Left ventricle myocardium inferior (tissue), 1 donor: ENCODE measurements at places on chromosomes 1 and 21.

- DNase-seq, result peak; percentile 22
These were observed 98.1 kb downstream of the ADSS2 start for GRCh38 chr1:244353551-244354091.

DNA sequence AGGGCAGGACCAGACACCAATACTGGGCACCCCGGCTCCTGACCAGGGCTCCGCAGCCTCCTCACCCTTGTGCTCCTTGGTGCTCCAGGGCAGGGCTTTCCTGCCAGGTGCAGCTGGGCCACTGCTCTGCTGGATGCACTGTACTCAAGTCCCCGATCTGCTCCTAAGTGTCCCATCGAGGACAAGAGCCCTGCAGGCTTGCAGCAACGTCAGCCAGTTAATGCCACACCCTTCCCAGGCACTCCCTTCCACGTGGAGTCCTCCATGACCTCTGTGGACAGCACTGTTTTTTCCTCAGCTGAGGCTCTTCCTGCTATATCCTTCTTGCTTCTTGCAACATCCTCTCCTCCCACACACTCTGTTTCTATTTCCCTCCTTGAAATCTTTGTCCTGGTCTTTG, 94.0 kb upstream of the NGF start:
- no peak for DNase-seq

GRCh38 chr1:24111262-24111995, 506 bp downstream of the MYOM3 start:
- DNase-seq, result peak; percentile 43

- DNase-seq, result no peak
These were observed 106.3 kb upstream of the LYPLAL1 start for GRCh38 chr1:219067350-219067712.

DNA sequence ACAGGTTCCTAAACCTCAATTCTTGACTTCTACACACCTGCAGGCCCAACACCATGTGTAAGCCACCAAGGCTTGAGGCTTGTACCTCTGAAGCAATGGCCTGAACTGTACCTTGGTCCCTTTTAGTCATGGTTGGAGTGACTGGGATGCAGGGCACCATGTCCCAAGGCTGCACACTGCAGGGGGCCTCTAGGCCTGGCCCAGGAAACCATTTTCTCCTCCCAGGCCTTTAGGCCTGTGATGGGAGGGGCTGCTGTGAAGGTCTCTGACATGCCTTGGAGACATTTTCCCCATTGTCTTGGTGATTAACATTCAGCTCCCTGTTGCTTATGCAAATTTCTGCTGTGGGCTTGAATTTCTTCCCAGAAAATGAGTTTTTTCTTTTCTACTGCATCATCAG, 75.8 kb upstream of the ZNF678 start:
- DNase-seq, result no peak

DNA sequence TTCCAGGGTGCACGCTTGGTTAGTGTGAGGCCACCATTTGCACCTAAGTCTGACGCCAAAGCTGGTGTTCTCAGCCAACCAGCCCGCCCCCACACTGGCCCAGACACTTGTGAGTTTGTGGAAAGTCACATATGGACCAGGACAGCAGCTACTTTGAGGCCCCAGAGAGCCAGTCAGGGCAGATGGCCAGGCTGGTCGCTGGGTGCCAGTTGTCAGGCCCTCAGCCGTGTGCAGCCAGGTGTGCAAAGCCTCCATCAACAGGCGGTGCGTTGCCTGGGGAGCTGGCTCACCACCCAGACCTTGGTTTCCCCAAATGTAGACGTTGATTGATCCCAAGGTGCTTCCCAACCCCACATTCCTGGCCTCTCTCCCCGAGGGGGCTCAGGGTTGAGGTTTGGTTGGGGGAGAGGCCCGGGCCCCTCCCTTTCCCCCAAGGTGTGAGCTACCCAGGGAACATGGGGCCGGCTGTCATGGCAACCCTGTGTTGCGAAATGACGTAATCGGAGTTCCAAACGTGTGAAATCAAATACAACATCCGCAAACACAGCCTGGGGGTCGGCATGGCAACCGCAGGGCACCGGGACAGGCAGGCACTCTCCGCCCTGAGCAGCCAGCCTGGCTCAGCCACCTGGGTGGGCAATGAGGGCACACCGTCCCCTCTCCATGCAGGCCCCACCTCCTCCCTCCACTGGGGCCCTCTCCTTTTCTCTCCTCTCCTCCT, 42.2 kb upstream of the WNT4 start:
- DNase-seq, result no peak

GRCh38 chr1:44988531-44989156, 2.2 kb upstream of the EIF2B3 start:
- no peak for DNase-seq

GRCh38 chr1:72568113-72568512, 285.8 kb upstream of the NEGR1 start:
- DNase-seq, result no peak

DNA sequence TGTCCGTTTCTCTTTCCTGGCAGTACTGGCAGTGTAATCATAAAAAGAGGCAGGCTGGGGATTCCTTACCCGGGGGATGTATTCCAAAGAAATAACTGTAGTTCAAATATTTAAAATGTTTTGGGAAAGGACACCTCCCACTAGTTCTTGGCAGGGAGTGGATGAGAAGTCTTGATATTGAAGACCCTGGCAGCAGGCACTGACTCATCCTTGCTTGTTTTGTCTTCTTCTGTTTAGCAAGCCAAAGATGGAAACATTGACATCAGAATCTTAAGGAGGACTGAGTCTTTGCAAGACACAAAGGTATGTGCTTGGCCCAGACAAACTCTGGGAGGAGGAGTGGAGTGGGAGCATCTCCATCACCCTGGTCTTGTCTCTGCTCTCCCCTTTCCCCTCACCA, 639 bp downstream of the IL20 start:
- no peak for DNase-seq

DNA sequence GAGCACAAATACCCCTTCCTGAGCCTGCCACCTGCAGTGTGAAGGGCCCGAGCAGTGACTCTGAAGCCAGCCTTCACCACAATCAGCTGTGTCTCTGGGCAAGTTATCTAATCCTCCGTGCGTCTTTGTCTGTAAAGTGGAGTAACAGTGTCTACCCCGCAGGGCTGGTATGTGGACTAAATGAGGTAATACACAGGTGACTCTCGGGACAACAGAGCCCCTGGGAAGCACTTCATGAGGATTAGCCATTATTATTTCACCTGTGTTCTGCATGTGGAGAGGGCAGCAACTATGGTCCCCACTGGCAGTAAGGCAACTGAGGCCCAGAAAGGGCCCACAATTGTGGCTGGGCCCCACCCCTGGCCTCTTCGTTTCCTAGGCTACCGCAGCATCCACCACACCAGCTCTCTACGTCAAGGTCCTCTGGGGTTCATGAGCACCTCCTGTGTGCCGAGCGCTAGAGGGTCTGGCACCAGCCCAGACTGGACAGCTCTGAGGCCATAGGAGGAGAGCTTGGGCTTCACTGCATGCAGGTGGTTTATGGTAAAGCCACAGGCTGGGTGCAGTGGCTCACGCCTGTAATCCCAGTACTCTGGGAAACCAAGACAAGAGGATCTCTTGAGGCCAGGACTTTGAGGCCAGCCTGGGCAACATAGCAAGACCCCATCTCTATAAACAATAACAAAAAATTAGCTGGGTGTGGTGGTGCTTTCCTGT, 41.3 kb upstream of the LRP8 start:
- DNase-seq, result no peak

DNA sequence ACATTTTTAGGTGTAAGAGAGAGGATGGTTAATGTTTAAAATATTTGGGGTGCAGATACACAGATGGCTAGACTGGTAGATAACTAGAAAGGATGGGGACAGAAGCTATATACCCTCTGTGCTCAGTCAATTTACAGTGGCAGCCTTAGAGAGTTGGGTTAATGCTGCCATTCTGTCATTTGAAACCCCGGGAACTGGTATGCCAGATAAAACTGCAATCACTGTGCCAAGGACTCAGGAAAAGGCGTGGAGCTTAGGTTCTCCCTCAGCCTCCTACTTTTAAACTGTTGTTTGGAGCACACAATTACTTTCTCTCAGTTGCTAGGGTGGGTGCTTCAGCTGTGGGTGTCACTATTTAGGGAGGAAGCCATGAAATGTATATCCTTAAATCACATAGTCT, 90.0 kb upstream of the HNRNPU start:
- DNase-seq, result no peak

DNA sequence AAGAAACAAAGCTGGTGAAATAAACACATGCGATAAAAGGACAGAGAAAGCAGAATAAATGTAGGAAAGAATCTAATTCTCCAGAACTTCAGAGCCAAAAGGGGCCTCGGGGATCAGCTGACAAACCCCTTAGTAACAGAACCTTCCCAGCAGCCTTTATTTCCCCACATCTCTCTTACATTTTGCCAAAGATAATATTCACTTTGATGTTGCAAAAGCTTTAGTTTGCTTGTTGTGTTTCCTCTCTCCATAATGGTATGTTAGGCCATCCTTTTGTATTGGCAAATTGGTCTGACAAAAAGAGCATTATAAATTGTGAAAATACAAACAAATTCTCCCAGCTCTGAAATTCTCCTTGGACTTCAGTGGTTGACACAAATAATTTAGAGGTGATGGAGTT, 54.9 kb downstream of the OPTC start:
- no peak for DNase-seq

DNA sequence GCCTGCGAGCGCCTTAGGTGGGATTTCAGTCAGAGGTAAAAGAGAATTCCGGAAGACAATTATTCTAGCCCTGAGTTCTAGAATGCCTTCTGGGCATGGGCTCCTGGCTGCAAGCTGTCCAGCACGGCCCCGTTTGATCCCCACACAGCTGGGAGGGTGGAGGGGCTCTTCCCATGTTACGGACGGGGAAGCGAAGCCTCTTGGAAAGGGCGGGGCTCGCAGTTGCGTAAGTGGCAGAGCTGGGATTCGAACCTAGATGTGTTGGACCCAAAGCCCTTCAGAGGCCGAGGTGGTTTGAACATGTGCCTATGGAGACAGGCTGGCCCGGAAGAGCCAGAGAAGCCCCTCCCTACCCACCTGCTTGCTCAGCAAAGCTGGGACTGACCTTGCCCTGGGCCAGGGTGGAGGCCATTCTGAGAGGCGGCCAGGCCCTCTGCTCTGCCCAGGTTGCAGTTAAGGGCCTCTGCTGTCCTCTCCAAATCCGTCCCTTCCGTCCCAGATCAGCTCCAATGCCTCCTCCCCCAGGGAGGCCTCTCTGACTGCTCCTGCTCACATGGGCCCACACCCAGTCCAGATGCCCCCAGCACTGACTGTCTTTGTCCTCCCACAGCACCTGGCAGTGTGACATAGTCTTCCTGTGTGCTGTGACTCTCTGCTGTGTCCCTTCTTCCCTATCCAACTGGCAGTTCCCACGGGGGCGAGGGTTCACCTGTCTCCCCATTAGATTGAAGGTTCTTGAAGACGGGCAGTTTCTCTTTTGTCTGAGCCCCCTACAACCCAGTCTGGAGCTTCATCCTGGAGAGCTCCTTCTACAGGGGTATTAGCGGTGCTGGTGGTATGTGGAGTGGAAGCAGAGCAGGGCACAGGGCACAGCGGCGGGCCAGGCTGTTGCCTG, 1.2 kb upstream of the HSPB7 start:
- peak; percentile 33 for DNase-seq
